ENCODE measurements at places on chromosomes 12 and 14.

- peak; percentile 83 for DNase-seq
These were observed at the start of gene ACIN1 for GRCh38 chr14:23094666-23095195. Gene ACIN1 (minus strand): TSS chr14:23095136. CDS start chr14:23095112, 24 bp downstream.

- DNase-seq, result no peak
These were observed 80.6 kb downstream of the PIWIL1 start for GRCh38 chr12:130418251-130418650.

DNA sequence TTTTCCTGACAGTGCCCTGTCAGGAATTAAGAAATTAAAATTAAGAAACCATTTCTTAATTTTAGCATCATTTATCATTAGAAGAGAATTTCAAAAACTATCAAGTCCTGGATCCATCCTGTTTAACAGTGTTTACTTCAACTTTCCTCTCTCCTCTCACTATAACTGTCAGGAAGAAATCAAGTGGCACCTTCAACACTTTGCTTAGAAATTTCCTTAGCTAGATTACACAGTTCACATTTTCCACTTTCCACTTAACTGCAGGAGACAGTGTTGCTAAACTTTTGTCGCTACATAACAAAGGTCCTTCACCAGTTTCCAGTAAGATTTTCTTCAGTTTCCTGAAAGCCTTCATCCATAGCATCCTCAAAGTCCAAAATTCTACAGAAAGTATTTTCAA, 21.9 kb upstream of the OR10P1 start:
- no peak for DNase-seq

GRCh38 chr12:95637471-95638155, 86.3 kb upstream of the USP44 start:
- DNase-seq, result no peak

DNA sequence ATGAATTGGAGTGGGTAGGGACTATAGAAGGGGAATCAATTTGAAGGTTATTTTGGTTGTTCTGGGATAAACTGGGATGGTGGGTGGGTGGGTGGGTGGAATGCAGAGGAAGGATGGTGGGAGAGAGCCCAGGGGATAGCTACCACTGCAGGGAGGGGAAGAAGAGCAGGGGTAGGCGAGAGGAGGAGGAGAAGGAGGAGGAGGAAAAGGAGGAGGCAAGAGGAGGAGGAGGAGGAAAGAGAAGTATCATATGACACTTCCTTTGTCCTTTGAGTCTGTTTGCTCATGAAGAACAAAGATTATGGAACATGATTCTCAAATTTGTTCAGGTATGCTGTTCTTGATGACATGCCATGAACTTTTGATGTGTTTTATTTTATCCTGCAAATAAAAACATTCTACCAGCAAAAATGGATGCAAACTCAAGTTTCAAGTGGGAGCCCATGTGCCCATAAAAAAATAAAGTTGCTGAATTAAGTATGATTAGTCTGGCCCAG, 4.1 kb upstream of the BEST3 start:
- no peak for DNase-seq

DNA sequence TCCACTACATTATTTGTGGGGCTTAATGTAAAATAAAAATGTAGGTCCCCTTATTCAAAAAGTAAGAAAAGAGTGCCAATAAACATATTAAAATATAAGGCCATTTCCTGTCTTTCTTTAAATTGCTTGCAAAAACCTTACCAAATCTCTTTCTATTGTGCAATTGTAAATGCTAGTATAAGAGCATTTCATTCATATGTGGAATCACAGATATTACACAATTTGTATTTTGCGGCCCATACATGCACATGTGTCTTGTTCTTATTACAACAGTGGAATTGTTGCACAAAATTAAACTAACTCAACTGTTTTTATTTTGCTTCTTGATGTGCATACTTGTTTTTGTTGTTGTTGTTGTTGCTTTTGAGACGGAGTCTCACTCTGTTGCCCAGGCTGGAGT, 20.1 kb upstream of the CRADD start:
- no peak for DNase-seq

DNA sequence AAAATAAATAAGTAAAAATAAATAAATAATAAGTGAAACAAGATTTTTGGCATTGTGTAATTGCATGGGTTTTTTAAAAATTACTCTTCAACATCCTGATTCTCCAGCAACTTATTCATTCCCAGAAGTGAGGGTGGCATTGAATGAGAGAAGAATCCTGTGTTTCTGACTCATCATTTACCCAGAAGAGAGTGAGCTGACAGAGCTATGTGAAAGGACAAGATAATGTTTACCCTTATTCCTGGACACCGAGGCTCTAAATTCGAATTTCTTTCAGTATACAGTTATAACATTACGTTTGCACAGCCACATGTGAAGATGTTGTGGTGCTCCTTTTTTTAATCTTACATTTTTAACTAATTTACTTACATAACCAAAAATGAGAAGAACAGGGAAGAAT, 36.4 kb downstream of the BBS10 start:
- DNase-seq, result no peak

DNA sequence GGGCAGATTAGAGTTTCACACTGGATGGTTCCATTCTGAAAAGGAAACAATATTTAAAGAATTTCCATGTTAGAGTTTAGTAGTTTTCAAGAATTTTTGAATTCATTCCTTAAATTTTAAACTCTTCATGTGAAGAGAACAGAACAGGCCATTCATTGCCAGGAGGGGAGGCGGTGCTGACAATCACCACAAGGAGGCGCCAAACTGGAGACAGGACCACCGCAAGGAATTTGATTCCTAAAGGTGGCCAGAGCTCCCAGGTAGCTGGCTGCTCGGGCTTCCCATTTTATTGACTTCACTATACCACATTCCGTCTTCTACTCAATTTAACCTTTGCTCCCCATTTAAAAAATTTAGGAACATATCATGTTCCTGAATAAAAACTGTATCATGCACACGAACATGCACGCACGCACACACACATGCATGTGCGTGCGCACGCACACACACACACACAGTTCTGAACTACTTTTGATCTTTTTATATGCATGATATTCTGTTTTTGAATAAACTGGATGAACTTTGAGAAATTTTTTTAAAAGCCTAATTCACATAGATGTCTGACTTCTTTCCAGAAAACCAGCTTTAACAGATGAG, 101.2 kb downstream of the NELL2 start:
- DNase-seq, result peak; percentile 78

- DNase-seq, result no peak
These were observed 15.2 kb upstream of the CSRNP2 start for GRCh38 chr12:51098611-51099010.

DNA sequence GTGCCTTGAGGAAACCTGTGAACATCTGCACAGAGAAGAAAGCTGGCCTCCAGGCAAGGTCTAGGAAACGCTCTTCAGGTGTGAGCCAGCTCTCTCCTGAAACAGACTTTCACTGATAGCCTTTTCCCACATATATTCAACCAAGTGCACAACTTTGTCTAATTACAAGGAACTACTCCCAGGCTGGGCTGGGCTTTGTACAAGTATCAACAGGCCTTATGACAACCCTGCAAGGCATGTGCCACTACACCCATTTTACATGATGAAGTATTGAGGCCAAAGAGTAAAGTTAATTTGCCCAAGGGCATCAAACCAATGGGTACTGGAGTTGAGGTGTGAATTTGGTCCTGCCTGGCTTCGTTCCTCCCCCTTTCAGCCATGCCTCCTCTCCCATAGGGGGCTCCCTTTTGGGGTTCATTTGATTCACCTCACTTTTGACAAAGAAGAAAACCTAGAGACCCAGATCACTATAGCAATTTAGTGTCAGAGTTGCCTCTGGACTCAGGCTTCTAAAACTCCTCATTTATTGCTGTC, 2.1 kb downstream of the CSRP2 start:
- DNase-seq, result no peak

DNA sequence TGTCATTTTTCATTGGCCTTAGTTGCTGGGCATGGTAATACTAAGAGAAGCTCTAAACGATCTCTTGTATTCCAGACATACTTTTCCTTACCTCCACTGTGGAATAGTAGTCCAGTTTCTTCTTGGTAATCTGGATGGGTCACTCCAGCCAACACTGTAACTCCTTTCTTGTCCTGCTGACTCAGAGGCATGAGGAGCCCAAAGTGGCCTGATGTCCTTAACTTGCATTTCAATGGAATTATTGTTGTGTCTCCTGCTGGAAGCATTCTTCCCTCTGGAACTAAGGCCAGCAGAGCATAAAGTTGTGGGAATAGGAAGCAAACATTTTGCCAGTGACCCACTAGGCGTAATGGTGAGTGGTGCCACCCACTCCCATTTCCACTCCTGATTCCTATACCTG, 33.1 kb downstream of the DAAM1 start:
- no peak for DNase-seq

DNA sequence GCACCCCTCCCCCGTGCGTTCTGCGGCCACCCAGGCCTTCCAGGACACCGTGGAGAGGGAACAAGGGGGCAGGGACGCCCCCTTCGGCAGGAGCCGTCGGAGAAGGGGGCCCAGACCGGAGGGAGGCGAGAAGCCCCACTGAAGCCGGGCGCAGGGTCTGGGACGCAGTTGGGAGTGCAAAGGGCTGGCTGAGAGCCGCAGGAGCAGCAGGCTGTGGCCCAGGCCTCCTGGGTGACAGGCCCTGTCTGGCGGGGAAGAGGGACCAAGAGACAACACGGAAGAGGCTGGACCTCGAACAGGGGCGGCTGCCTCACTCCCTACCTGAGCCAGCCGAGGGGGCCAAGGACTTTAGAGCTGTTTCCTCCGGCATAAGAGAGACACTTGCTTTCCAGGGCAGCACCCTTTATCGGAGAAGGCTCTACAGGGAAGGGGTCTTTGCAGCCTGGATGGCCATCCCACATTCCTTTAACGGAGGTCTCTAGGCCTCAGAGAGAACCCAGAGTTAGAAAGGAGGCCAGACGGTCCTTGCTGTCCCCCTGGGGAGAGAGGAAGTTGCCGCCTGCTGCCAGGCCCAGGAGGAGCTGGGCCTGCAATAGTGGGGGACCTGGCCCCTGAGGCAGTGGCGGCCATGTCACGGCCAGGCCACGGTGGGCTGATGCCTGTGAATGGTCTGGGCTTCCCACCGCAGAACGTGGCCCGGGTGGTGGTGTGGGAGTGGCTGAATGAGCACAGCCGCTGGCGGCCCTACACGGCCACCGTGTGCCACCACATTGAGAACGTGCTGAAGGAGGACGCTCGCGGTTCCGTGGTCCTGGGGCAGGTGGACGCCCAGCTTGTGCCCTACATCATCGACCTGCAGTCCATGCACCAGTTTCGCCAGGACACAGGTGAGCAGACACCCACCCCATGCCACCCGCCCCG, 1.3 kb downstream of the DTX1 start:
- DNase-seq, result peak; percentile 26

GRCh38 chr12:62827042-62827441, 107.9 kb downstream of the PPM1H start:
- no peak for DNase-seq

- no peak for DNase-seq
These were observed 36.1 kb downstream of the SLCO1C1 start for GRCh38 chr12:20731274-20731673.

GRCh38 chr14:68047906-68048305, 228.3 kb downstream of the RAD51B start:
- no peak for DNase-seq

DNA sequence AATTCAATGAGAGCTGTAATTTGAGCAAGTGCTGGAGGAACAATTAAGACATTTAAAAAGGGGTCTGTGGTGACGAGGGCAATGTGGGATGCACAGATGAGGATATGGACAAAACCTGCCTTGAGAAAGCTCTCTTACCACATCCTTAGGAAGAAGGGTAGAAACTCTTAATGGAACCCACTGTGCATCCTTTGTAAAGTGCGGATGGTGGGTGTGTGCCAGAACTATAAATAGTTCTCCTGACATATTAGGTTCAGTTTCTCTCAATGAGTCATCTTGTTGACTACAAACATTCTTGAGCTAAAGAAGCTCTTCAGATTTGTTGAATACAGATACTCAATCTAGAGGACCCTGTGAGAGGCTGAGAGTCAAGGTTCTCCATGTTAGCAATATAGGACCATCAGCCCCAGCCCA, 106.1 kb upstream of the ANO4 start:
- DNase-seq, result no peak

DNA sequence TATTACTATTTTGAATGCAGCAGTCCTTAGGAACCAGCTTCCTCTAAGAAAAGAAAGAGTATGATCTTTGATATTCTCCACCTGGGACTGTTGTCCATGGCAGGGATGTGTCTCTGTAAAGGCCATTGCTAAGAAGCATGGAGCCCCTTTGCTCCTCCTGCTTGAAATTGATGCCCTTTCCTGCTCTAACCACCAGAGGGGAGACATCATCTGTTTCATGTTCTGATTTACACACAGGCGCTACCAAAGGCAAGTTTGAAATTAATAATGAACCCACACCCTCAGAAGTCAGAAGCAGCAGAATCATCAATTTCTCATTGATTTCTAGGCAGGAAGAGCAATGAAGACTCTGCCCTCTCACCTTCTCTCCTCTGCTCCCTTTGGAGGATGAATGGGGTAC, 253.8 kb downstream of the RMST start:
- DNase-seq, result no peak

- DNase-seq, result no peak
These were observed 1133.3 kb downstream of the AACS start for GRCh38 chr12:126198516-126198915.

- no peak for DNase-seq
These were observed 47.9 kb downstream of the GALC start for GRCh38 chr14:87944987-87945604.

- no peak for DNase-seq
These were observed 268.7 kb upstream of the PDE3A start for GRCh38 chr12:20099395-20100183.

- no peak for DNase-seq
These were observed 54.3 kb upstream of the KCNJ8 start for GRCh38 chr12:21828779-21829178.

GRCh38 chr12:52080403-52081251, 1.1 kb downstream of the SMIM41 start:
- DNase-seq, result no peak

DNA sequence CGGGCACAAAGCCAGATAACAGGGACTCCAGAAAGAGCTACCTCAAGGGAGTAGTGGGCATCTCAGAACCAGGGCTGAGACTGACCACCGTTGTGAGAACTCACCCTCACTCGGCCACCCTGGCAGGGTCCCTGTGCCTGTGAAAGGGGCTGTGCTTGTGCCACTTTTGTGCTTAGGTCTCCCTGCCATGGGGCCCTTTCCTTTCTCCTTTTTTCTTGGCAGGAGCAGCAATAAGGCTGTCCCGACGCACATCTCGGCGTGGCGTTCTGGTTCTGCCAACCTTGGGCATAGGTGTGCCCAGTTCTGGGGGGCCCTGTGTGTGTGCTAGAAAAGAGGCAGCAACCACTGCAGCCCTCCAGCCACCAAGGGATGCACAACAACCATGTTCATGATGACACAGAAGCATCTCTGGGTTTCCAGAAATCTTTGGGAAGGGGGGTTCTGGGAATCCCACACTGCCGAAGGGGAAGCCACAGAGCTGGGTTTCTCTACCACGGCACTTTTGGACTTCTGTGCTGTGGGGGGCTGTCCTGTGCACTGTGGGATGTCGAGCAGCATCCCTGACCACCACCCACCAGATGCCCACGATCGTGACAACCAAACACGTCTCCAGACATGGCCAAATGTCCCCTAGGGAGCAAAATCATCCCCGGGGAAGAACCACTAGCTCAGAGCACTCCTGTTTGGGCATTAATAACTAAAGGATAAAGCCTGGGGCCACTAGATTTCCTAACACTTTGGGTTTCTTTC, 13.1 kb upstream of the TMEM119 start:
- DNase-seq, result no peak

GRCh38 chr14:23548351-23549318, 2.9 kb downstream of the ZFHX2 start:
- DNase-seq, result no peak

GRCh38 chr12:96495155-96495554, 5.8 kb downstream of the CFAP54 start:
- DNase-seq, result no peak

GRCh38 chr12:117038023-117038680, 61.1 kb downstream of the TESC start:
- no peak for DNase-seq

GRCh38 chr12:1282670-1283315, 291.8 kb downstream of the ERC1 start:
- no peak for DNase-seq

Data from activated CD4-positive, alpha-beta T cell treated with anti-CD3 and anti-CD28 coated beads for 36 hours (primary cell).